ENCODE measurements at places on chromosomes 3 and 15.

DNA sequence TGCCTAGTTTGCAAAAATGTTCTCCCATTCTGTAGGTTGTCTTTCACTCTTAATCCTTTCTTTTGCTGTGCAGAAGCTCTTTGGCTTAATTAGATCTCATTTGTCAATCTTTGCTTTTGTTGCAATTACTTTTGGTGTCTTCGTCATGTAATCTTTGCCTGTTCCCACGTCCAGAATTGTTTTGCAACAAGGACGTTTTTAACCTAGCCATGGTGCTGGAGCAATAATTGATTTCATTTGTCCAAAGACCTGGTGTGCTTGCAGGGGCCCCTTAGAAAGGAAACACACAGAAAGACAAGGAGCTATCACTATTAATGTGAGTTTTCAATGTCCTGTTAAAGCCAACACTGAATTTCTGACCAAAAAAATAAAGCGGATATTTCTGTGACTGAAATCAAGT is 89.1 kb upstream of the GALNT15 start:
- DNase-seq = peak; percentile 46

DNA sequence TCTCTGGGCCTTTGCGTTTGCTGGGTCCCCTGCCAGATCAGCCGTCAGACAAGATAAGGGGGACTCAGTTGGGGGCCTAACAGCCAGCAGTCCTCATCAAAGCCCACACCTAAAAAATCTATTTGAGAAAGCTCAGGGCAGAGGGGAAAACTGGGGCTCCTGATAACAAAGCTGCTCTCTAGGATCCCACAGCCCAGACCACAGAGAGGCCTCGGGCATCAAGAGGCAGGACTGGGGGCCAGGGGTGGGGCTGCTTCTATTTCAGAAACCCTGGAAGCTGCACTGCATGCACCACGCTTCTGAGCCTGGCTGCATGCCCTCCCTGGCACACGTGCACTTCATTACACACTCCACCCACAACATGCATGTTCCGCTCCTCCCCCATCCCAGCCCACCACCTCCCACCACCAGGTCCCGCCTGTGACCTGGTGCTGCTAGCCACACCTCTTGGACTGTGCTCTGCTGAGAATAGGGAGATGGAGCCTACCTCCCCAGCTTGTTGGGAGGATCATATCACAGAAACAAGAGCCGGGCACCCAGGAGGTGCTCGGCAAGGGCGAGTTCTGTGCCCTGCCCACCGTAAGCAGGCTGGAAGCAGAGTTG is 26.6 kb downstream of the FBLN2 start:
- DNase-seq = no peak

DNA sequence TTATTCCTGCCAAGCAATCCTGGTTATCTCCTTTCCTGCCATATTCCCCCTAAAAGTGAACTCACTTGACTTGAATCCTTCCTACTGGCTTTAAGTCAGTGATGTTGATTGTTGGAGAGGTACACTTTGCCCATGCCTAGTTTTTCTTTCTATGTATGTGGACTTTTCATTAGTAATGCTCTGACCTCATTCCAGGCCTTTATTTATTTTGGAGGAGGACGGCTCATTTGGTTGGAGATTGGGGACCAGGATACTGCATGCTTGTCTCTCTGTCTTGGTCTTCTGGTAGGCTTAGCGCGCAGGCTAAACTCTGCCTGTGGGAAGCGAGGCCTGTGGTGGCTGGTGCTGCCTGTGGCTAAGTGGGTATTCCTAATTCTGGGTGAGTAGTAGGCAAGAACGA is 29.1 kb upstream of the MTMR10 start:
- DNase-seq = no peak

DNA sequence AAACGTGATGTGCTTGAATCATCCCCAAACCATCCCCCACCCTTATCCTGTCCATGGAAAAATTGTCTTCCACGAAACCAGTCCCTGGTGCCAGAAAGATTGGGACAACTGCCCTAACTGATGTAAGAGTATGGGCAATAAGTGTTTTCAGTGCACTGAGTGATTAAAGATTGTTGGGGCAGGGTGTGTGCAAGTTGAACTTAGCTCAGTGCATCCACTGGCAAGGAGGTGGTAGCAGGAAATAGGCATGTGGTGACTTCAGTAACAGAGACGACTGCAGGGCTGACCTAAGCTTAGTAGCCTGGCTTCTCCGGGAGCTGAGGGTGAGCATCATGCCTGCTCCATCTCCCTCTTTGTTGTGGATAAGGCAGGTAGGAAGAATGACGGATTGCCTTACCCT is 27.5 kb downstream of the PAQR9 start:
- DNase-seq = no peak
